ENCODE measurements at places on chromosomes 11 and 22.

GRCh38 chr11:86249307-86250098 is 5.0 kb downstream of the EED start:
- DNase-seq: no peak

- no peak for DNase-seq
Measured at GRCh38 chr11:11463405-11463804, 110.4 kb upstream of the CSNK2A3 start.

GRCh38 chr22:20232781-20233180 is 35.3 kb downstream of the RTN4R start:
- DNase-seq: no peak

GRCh38 chr22:23841736-23842445 is 3.1 kb upstream of the DERL3 start:
- DNase-seq: no peak
